ENCODE measurements at places on chromosomes 2 and 18.

- H3K27me3 ChIP-seq = no peaks in the 10 kb centered on the region
- no peak overlapping the region for H3K4me3 ChIP-seq
- H3K27ac ChIP-seq = no peak overlapping the region
- no peaks in the 10 kb centered on the region for H3K4me1 ChIP-seq
- H3K36me3 ChIP-seq = no peaks in the 10 kb centered on the region
Observed at GRCh38 chr2:157936406-157936805, 60.3 kb upstream of the ACVR1 start.

- DNase-seq = no peak
- H3K27me3 ChIP-seq = no peaks in the 10 kb centered on the region
- no peak overlapping the region for H3K27ac ChIP-seq
- H3K36me3 ChIP-seq = no peaks in the 10 kb centered on the region
Observed at GRCh38 chr18:51330148-51330547, 132.7 kb upstream of the MEX3C start.

DNA sequence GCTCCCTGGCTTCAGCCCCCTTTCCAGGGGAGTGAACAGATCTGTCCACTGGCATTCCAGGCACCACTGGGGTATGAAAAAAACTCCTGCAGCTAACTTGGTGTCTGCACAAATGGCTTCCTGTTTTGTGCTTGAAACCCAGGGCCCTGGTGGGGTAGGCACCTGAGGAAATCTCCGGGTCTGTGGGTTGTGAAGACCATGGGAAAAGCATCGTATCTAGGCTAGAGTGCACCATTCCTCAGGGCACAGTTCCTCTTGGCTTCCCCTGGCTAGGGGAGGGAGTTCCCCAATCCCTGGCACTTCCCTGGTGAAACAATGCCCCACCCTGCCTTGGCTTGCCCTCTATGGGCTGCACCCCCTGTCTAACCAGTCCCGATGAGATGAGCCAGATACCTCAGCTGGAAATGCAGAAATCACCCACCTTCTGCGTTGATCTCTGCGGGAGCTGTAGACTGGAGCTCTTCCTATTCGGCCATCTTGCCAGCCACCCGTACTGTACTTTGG, 34.1 kb downstream of the TFPI start:
- DNase-seq = no peak
- H3K27me3 ChIP-seq = no peaks in the 10 kb centered on the region
- peaks cover 15% of the 10 kb centered on the region for H3K36me3 ChIP-seq
- no peak overlapping the region for H3K27ac ChIP-seq
- peak overlapping the region; percentile 10 for H3K4me3 ChIP-seq

DNA sequence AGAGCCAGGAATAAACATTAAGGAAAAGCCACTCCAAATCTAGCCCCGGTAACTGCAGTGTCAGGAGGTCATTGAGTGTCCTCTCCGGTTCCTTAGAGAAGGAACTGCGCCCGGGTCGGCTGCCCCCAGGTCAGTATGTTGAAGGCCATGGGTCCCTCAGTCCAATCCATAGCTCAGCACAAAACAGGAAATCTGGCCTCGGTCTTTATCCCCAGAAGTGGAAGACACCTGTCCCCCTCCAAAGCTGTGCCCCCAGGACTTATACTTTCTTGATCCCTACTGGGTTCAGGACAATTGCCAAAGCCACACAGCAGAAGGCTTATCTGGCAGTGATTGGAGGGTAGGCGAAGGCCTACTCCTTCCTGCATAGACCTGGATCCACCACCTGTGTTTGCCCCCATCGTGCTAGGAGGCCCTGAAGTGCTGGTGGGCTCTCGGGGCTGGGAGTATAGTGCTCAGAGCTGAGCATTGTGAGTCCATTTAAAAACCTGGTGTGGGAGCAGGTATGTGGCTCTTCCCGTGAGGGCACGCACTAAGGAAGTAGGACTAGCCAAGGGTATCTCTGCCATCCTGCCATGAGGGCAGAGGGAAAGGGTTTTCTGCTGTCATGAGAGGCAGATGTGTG, 178.6 kb downstream of the SEPTIN10 start:
- no peak for DNase-seq
- no peaks in the 10 kb centered on the region for H3K27me3 ChIP-seq
- peak overlapping the region; percentile 88 for H3K27ac ChIP-seq
- peaks cover 9% of the 10 kb centered on the region for H3K4me1 ChIP-seq
- H3K36me3 ChIP-seq = no peaks in the 10 kb centered on the region
- no peak overlapping the region for H3K4me3 ChIP-seq

GRCh38 chr18:12515550-12515949, 107.8 kb downstream of the PRELID3A start:
- H3K27me3 ChIP-seq = no peaks in the 10 kb centered on the region
- no peak for DNase-seq
- no peak overlapping the region for H3K27ac ChIP-seq
- no peaks in the 10 kb centered on the region for H3K36me3 ChIP-seq
- no peak overlapping the region for H3K4me3 ChIP-seq
- H3K4me1 ChIP-seq = peaks cover 3% of the 10 kb centered on the region

DNA sequence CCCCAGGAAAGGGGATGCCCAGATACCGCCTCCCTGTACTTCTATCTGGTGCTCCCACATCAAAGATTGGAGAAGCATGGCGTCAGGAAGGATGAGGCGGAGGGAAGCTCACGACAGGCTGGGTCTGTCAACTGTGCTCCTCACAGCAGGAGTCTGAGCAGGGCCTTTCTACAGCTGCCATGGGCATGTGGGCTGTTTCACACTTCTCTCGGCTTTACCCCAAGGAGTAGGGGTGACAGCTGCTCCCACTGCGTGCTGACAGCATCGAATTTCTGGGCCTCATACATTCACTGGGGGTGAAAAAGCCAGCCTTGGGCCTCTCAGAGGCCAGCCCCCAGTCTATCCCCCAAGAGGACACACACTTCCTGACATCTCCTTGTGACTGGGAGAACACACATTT, 21.1 kb downstream of the NEURL3 start:
- no peak overlapping the region for H3K4me3 ChIP-seq
- no peak for DNase-seq
- H3K36me3 ChIP-seq = no peaks in the 10 kb centered on the region

GRCh38 chr2:143758629-143759330, 629.6 kb downstream of the ARHGAP15 start:
- H3K4me1 ChIP-seq = no peaks in the 10 kb centered on the region
- no peak overlapping the region for H3K27ac ChIP-seq
- H3K4me3 ChIP-seq = no peak overlapping the region
- no peak for DNase-seq

GRCh38 chr2:85246348-85246747, 81.4 kb downstream of the TGOLN2 start:
- H3K27me3 ChIP-seq = no peaks in the 10 kb centered on the region
- H3K4me3 ChIP-seq = no peak overlapping the region
- DNase-seq = no peak
- no peaks in the 10 kb centered on the region for H3K36me3 ChIP-seq

GRCh38 chr18:9803698-9804516, 81.9 kb upstream of the TXNDC2 start:
- H3K36me3 ChIP-seq = no peaks in the 10 kb centered on the region
- H3K4me3 ChIP-seq = no peak overlapping the region
- peak overlapping the region; percentile 57 for H3K27ac ChIP-seq

- no peak overlapping the region for H3K27ac ChIP-seq
- no peaks in the 10 kb centered on the region for H3K27me3 ChIP-seq
- no peaks in the 10 kb centered on the region for H3K36me3 ChIP-seq
- H3K4me1 ChIP-seq = no peaks in the 10 kb centered on the region
- no peak overlapping the region for H3K4me3 ChIP-seq
Observed at GRCh38 chr18:59540780-59541179, 156.4 kb downstream of the CCBE1 start.

- H3K27ac ChIP-seq = no peak overlapping the region
- no peak for DNase-seq
- H3K36me3 ChIP-seq = no peaks in the 10 kb centered on the region
- H3K27me3 ChIP-seq = peaks cover 8% of the 10 kb centered on the region
Observed at GRCh38 chr18:46761059-46761769, 4.4 kb upstream of the ST8SIA5 start.

DNA sequence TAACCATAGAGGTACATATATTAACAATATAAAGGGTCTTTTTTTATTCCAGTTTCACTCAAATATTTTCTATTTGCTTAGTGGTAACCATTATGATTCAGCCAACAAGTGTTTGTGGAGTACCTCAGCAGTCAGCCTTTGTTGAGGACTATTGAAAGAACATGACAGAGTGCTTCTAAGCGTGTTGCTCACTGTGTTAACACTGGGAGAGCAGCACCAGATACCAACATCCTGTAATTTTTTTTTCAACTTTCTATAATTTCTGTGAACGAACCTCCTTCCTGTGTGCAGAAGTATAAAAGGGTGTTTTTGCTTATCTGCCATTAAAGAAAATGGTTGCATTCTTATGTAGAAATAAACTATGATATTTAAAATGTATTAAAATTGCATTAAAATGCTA, 239.0 kb downstream of the PHLPP1 start:
- no peaks in the 10 kb centered on the region for H3K36me3 ChIP-seq
- no peak overlapping the region for H3K27ac ChIP-seq
- DNase-seq = no peak
- no peaks in the 10 kb centered on the region for H3K4me1 ChIP-seq
- H3K27me3 ChIP-seq = no peaks in the 10 kb centered on the region
- no peak overlapping the region for H3K4me3 ChIP-seq

GRCh38 chr2:162480067-162480466, 136.1 kb downstream of the GCA start:
- no peak for DNase-seq
- no peaks in the 10 kb centered on the region for H3K4me1 ChIP-seq
- no peaks in the 10 kb centered on the region for H3K36me3 ChIP-seq
- no peak overlapping the region for H3K27ac ChIP-seq
- H3K27me3 ChIP-seq = peaks cover 12% of the 10 kb centered on the region

- no peak overlapping the region for H3K27ac ChIP-seq
- no peak for DNase-seq
- H3K4me3 ChIP-seq = no peak overlapping the region
Observed at GRCh38 chr2:41160439-41160838, 708.5 kb upstream of the SLC8A1 start.

- no peaks in the 10 kb centered on the region for H3K4me1 ChIP-seq
- no peak for DNase-seq
- H3K36me3 ChIP-seq = no peaks in the 10 kb centered on the region
- no peak overlapping the region for H3K4me3 ChIP-seq
Observed at GRCh38 chr18:46019936-46020335, 52.1 kb downstream of the PSTPIP2 start.

- no peaks in the 10 kb centered on the region for H3K27me3 ChIP-seq
- H3K4me3 ChIP-seq = no peak overlapping the region
- no peaks in the 10 kb centered on the region for H3K4me1 ChIP-seq
- DNase-seq = no peak
Observed at GRCh38 chr2:82062463-82062862, 1757.9 kb upstream of the LRRTM1 start.

DNA sequence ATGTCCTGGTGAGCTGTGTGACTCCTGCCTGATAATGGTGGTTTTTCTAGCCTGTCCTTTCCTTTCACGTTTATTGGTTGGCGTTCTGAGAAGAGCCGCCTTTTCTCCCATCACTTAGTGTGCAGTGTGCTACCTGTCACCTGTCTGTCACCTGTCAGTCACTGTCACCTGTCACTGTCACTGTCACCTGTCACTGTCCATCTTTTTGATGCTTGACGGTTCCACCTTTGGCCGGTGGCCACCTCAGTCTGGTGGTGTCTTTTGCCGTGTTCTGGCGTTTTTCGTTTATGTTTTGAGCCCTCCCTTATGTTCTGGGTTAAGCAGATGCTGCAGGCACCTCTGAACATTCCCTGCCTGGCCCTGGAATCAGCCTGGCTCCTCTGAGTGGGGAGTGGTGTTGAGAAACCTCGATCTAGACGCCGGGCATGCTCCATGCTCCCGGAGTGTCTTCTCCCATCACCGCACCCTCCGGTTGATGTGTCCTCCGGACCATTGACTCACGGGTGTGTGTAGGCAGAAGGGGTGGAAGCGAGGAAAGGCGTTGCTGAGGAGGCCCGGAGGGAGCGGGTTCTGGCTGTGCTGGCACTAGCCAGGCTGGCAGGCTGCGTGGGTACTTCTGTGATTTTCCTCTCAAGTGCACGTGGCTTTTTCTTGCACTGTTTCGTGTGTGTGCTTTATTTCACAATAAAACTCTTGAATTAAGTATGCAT, 20.7 kb downstream of the DTYMK start:
- H3K27me3 ChIP-seq = no peaks in the 10 kb centered on the region
- no peak overlapping the region for H3K4me3 ChIP-seq
- DNase-seq = no peak
- peaks cover 22% of the 10 kb centered on the region for H3K36me3 ChIP-seq
- H3K27ac ChIP-seq = no peak overlapping the region

- no peaks in the 10 kb centered on the region for H3K4me1 ChIP-seq
- no peak overlapping the region for H3K27ac ChIP-seq
- DNase-seq = no peak
Observed at GRCh38 chr18:79756143-79756500, 41.6 kb upstream of the KCNG2 start.

- DNase-seq = no peak
- no peaks in the 10 kb centered on the region for H3K4me1 ChIP-seq
- peaks cover 6% of the 10 kb centered on the region for H3K36me3 ChIP-seq
- no peak overlapping the region for H3K4me3 ChIP-seq
- H3K27ac ChIP-seq = no peak overlapping the region
Observed at GRCh38 chr18:69981948-69982347, 34.3 kb upstream of the CD226 start.

- H3K4me3 ChIP-seq = no peak overlapping the region
- no peak for DNase-seq
- no peaks in the 10 kb centered on the region for H3K36me3 ChIP-seq
- no peaks in the 10 kb centered on the region for H3K27me3 ChIP-seq
- H3K4me1 ChIP-seq = no peaks in the 10 kb centered on the region
- no peak overlapping the region for H3K27ac ChIP-seq
Observed at GRCh38 chr2:25829377-25829704, 48.9 kb downstream of the ASXL2 start.

- peaks cover 40% of the 10 kb centered on the region for H3K27me3 ChIP-seq
- H3K36me3 ChIP-seq = no peaks in the 10 kb centered on the region
- no peak for DNase-seq
- H3K4me1 ChIP-seq = no peaks in the 10 kb centered on the region
- no peak overlapping the region for H3K4me3 ChIP-seq
Observed at GRCh38 chr2:239746559-239747246, 278.4 kb downstream of the NDUFA10 start.

- no peak overlapping the region for H3K27ac ChIP-seq
- no peak overlapping the region for H3K4me3 ChIP-seq
- H3K27me3 ChIP-seq = no peaks in the 10 kb centered on the region
- DNase-seq = no peak
Observed at GRCh38 chr2:185188656-185189055, 549.9 kb upstream of the FSIP2 start.

DNA sequence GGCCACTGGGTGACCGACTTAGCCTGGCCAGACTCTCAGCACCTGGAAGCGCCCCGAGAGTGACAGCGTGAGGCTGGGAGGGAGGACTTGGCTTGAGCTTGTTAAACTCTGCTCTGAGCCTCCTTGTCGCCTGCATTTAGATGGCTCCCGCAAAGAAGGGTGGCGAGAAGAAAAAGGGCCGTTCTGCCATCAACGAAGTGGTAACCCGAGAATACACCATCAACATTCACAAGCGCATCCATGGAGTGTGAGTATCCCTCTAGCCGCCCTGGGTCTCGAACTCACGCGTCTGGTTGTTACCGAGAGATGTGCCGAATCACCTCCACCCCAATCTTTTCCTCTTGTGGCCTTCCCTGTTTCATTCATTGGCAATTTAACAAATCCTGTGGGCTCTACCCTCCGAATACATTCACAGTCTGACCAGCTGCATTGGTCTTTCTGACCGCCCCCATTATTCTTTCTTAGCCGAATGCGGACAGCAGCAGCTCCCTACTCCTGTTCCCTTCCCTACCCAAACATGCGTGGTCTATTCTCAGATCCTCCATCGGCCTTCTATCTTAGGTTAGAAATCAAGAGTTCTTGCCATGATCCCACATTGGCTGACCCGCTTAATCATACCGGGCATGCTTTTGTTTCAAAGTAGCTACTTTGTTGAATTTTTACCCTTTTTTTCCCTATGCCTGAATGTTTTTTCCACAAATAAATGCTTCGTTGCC, 631 bp downstream of the RPL31 start:
- H3K4me3 ChIP-seq = peak overlapping the region; percentile 86
- no peak for DNase-seq
- peak overlapping the region; percentile 97 for H3K27ac ChIP-seq
- H3K36me3 ChIP-seq = peaks cover 35% of the 10 kb centered on the region
- H3K4me1 ChIP-seq = peaks cover 29% of the 10 kb centered on the region
- no peaks in the 10 kb centered on the region for H3K27me3 ChIP-seq
